ENCODE measurements at places on chromosomes 7 and 10.
A peak's percentile ranks its signal among the peaks of the same experiment; 100 is the strongest.

- no peak for DNase-seq
These were observed 672.0 kb upstream of the FOXK1 start for GRCh38 chr7:4010061-4010605.

- no peak for DNase-seq
These were observed 3.6 kb upstream of the GPR146 start for GRCh38 chr7:1040790-1041189.

- no peak for DNase-seq
These were observed 898 bp upstream of the SEM1 start for GRCh38 chr7:96710544-96710943.

DNA sequence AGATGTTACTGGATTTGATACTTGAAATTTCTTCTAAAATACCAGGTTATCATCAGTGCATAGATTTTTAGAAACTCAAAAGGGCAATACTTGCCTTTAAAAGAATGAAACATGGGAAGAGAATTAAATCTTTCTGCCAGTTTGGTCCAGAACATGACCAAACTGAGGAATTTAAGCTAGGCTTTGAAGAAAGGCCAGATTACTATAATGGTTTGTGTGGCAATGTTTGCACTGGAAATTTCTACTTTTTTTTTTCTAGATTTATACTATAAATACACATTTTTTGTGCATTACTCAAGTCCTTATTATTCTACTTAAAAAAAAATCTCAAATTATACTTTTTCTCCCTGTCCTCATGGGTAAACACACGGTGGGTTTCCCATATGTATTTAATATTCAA, 9.2 kb downstream of the MKX start:
- no peak for DNase-seq

GRCh38 chr10:131056091-131056579, 255.4 kb downstream of the TCERG1L start:
- DNase-seq = no peak

DNA sequence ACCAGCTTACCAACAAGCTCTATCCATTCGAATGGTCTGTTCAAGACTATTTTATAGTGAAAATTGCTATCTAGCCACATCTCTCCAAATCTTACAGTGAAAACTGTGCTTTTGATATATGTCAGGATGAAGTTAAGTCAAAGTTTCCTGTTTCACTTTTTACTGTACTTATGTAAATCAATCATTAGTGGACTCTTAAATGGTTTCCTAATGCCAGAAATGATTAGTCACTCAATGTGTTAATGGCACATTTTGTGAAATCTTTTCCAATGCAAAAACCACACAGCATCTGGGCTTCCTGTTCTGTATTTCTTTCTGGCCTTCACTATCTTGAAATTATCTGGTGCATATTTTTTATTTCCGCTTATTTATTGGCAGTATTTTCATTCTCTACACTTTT, 87.3 kb upstream of the STEAP1B start:
- no peak for DNase-seq

DNA sequence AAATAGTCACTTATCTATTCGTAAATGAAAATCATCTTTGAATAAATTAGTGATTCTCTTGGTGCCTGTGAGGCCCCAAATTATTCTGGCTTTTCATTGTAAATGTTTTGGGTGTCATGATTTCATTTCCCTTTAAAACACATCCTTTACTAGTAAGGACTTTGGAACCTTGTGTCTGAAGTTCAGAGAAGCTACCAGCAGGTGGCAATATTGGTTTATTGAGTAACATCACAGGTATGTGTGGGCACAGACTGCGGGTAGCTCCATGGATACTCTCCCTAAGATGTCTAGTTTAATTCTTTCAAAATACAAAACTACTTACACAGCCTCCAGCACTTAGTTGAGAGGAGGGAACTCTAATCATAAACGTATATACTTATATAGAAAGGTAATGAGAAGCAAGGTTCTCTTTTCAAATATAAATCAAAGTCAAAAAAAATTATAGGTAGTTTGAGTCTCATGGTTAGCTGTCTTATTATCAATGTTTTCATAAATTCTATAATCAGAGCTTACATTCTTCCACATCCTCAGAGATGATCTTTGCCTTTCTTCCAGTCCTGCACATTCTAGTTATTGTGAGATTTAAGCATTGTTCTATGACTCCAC, 449.6 kb downstream of the GRM8 start:
- DNase-seq = peak; percentile 5

DNA sequence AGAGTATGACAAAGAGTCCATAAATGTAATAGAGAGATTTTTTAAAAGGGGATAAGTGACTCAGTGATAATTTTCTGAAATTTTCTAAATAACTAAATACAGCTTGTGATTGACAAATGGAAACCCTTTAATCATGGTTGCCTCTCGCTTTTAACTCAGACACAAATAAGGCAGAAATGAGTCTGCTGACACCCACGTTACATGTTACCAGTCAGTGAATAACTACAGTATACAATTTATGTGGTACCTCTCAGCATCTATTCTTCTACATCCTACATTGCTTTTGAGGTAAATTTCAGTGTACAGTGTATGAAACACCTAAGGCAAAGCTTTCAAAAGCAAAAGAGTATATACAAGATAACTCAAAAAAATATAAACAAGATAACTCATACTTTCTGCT, 4.2 kb downstream of the NSUN6 start:
- no peak for DNase-seq

GRCh38 chr7:151810441-151811232, 66.3 kb downstream of the PRKAG2 start:
- DNase-seq = no peak

- no peak for DNase-seq
These were observed 22.4 kb upstream of the ZNF107 start for GRCh38 chr7:64643566-64643965.

DNA sequence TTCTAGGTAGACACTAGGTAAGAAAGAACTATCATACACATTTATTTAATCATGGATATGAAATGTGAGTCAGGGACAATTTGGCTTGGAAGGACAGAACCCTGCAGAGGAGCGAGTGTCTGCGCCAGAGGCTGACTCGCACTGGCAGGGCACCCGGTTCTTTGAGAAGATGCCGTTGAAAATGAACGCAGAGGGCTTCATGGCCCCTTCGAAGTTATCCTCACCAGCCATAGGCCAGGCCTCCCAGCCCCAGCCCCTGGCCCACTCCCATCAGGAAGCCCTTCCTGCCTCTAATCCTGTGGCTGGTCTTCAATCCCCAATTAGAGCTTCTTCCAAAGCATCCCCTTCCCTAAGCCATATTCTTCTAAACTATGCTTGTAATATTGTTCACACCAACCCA, 239.8 kb downstream of the TCERG1L start:
- no peak for DNase-seq

DNA sequence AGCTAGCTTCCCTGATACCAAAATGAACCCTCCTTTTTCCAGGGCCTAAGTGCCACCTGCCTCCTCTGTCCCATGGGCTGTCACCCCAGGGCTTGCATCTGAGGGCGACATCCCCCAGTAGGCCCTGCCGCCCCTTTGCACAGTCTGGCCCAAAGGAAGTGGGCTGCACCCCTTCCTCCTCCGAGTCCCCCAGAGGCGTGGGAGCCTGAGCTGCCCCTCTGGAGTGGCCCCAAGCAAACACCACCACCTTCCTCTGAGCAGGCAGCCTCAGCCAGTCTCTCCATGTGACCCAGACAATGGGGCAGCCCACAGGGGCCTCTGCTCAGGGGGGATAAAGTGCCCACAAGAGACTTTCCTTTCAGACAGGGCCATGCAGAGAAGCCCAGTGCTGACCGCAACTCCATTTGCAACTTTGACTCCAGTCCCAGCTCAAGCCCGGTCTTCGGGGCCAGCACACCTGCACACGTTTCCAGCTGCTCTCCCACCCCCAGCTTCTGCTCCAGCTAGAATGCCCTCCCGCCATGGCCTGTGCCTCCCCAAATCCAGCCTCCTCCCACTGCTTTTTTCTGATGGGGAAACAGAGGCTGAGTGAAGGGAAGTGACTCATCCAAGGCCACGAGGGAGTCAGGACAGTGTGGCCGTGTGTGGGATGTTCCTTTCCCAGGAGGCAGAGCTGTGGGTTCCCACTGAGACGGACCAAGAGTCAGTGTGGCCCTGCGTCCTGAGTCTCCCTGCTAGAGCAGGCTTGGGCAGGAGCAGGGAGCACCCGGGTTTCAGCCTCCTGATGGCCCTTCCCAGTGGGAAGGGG, 111.9 kb downstream of the ZMIZ1 start:
- no peak for DNase-seq

- DNase-seq = no peak
These were observed 83.7 kb upstream of the KDM7A start for GRCh38 chr7:140260352-140261104.

GRCh38 chr7:141864765-141865447, 23.6 kb upstream of the PRSS37 start:
- DNase-seq = no peak

DNA sequence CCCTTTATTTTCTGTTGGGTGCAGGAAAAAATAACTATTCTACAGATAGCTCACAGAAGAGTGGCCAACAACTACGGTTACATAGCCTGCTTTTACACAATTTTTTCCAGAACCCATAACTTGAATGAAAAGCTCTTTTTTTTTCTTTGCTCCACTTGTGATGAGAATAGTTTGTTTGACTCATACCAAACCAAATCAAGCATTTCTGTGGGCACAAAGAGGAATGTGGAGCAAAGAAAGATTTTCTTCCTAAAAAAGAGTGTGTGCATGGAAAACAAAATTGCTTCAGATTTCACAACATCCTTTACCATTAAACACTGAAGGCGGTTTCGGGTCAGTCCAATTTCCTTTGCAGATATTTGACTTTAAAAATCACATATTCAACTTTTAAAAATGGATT, 54.8 kb upstream of the RAB11FIP2 start:
- DNase-seq = no peak

DNA sequence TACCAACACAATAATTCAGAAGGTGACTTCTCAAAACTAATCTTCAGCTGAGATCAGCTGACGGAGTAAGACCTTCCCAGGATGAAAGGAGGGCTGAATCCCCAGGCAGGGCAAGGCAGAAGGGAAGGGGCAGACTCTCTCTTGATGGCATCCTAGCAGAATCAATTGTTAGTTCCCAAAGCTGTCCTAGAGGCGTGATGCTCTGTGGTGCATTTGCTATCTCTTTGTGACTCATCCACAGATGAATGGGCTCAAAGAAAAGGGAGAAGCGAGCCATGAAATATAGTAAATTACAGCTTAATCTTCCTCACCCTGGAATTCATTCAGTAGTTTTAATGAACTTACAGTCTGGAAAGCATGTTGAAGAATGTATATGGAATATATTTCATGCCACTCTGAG, 37.2 kb downstream of the PDE1C start:
- DNase-seq = no peak

DNA sequence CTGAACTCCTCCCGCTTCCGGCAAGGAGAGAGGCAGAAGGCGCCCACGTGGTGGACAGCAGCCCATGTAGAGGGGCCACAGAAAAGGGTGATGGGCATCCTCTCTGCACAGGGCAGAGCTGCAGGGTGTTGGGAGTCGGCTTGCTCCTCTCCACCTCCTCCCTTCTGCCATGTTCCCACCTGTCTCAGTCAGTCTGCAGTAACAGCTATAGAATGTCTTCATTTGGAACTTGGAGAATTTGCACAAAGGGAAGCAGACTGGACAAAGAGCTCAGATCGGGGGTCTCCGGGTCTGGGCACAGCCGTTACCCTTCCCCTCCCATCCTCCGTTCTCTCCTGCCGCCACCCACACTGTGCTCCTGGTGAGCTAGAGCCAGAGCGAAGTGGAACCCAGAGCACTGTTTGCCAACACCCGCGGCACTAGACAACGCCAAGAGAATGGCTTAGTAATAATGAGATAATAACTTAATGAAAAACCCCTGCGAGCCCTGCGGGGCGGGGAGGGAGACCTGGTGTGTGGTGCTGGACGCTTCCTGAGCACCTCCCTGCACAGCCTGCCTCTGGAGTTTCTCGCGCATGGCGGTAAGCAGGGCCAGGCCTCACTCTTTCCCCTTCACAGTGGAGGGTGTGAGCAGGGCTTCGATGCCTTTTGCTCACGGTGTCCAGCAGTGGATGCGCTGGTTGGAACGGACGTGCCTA, 254.7 kb downstream of the PAXIP1 start:
- DNase-seq = no peak

DNA sequence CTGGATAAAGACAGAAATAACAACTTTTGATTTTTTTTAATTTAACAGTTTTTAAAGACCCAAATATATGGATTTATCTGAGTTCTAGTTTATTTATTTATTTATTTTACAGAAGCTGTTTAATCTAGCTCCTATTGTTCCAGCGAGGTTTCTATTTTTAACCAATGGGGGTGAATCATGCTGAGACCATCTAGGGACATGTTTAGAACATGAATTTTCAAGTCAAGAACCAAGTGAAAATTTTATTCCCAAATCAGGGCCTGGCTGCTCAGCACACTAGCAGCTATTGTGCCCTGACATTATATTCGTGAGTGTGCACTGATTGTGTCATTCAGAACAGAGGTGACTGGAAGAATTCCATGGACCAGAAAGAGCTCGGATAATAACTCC, 24.6 kb upstream of the MPP7 start:
- no peak for DNase-seq

GRCh38 chr7:120588416-120588815, 269.5 kb downstream of the TSPAN12 start:
- DNase-seq = no peak

DNA sequence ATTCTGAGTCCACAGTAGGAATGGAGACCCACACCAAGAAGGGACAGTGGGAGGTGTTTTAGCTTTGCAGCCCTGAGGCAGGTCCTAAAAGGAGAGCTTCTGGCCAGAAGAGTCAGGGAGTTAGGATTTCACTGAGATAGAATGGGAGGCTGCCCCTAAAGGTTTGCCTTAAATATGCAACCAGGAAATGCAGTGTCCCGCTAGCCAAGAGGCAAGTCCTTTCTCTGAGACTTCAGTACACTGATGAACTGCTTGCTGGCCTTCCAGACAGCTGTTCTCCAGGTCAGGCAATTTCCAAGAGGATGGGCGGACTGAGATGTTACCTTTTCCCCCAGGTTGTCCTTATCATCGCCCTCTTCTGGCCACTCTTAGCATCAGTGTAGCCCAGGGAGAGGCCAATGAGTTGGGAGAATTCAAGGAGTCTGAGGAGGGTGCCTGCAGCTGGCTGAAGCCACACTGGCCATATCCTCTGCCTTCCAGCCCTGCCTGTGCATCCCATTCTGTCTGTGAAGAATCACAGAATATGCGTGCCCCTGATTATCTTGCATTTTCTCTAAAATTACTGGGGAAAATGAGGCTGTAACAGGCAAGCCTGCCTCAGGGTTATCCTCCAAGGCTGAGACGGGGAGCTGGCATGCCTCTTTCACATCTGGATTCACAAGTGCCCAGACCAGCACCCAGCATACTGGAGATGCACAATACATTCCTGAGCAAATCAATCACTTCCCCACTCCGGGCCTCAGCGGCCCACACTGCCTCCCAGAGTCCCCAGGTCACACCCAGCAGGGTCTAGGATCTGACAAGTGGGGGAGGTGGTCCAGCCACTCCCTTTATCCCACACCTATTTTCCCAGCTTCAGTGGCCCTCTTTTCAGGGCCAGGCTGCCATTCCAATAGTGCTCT, 2.4 kb downstream of the TLL2 start:
- DNase-seq = peak; percentile 10

- peak; percentile 1 for DNase-seq
These were observed 28.4 kb downstream of the RASGEF1A start for GRCh38 chr10:43238462-43238861.

DNA sequence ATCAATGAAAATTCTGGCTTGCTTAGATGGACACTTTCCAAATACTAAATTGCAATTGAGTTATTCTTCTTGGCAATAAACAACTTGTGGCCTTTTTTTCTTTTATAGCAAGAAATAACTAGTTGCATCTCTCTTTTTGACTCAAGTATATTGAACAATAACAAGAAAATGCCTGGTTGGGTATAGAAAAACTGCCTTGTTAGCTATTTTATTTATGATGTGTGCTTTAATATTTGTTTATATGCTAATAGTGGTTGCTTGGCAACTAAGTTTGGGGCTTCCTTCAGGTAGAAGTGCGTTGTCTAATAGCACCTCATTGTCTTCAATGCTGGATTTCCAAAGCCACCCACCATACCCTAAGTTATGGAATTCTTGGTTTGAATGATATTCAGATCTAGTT, 30.1 kb upstream of the PPP1R3C start:
- no peak for DNase-seq
